Kasumi-1 (cell line): ENCODE measurements at places on chromosomes 7 and 10.
A peak's percentile ranks its signal among the peaks of the same experiment; 100 is the strongest.

GRCh38 chr7:19437446-19437845, 271.4 kb downstream of the POLR1F start:
- no peak for DNase-seq

- DNase-seq: no peak
Observed at GRCh38 chr7:105766421-105767073, 109.9 kb downstream of the ATXN7L1 start.

DNA sequence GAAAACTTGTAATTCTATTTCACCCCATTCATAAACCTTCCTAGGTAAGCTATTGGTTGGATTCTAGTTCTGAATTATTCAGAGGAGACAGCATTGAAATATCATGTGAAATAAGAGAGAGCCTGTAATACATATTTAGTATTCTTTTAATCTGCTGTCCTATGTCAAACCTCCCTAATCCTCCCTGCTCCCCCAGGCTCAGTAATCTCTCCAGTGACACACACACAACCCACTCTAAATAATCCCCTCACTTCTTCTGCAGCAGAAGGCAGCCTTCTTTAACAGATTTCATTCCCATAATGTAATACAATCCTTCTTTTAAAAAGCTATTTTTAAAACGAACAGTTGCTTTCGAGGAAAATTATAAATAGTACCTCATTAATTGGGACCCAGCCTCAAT, 639.7 kb upstream of the AUTS2 start:
- DNase-seq: no peak

DNA sequence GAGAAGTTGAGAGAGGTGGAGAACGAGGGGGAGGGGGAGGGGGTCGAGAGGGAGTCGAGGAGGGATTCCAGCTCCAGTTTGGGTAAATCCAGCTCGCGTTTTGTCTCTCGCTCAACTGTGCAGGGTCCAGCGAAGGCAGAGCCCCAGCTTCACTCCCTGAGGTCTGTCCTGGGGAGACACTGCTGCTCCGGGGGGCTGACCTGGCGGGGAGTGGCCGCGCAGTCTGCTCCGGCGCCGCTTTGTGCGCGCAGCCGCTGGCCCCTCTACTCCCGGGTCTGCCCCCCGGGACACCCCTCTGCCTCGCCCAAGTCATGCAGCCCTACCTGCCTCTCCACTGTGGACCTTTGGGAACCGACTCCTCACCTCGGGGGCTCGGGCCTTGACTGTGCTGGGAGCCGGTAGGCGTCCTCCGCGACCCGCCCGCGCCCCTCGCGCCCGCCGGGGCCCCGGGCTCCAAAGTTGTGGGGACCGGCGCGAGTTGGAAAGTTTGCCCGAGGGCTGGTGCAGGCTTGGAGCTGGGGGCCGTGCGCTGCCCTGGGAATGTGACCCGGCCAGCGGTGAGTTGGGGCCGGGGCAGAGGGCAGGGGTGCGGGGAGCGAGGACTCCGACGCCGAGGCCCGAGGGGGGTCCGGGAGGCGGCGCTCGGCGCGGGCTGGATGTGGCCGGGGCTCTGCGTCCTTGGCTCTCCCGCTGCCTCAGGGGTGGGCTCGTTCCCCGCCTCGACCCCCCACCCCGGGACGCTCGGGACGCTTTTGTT, at the start of gene TET1:
Gene TET1, plus strand, starts transcription at position 152 of the 757 bp plus-strand sequence. CDS start 12,002 bp downstream, outside the sequence.
- peak; percentile 94 for DNase-seq

DNA sequence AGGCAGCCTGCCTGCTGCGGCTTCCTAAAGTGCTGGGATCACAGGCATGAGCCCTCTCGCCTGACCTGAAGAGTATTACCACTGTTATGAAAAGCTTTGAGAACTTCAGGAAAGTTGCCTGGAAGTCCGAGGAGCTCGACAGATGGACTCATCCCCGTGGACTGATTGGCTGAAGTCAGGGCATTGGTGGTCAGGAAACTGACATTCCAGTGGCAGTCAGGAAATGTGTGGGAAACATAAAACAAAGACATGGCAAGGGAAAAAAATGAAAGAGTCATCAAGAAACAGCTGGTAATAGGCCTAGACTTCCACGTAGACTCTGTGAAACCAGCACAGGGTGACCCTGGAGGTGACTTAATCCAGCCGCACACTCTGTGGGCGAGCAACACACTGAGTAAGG, 123.3 kb downstream of the CDH23 start:
- DNase-seq: no peak

DNA sequence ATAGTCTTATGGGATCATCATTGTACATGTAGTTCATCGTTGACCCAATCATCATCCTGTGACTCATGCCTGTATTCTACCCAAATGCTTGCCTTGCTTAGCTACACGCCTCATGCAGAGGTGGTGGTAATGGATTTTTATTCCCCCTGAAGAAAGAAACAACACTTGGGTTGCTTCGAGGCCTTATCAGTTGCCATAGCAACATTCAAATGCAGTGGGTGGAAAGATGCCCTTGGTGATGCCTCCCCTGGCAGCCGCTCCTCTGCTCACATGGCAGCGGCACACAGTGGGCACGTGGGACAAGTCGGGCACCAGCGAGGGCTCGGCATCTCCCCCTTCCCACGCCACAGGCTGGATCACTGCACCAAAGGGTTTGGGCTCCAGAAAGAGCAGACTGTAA, 54.0 kb upstream of the NMT2 start:
- DNase-seq: no peak

DNA sequence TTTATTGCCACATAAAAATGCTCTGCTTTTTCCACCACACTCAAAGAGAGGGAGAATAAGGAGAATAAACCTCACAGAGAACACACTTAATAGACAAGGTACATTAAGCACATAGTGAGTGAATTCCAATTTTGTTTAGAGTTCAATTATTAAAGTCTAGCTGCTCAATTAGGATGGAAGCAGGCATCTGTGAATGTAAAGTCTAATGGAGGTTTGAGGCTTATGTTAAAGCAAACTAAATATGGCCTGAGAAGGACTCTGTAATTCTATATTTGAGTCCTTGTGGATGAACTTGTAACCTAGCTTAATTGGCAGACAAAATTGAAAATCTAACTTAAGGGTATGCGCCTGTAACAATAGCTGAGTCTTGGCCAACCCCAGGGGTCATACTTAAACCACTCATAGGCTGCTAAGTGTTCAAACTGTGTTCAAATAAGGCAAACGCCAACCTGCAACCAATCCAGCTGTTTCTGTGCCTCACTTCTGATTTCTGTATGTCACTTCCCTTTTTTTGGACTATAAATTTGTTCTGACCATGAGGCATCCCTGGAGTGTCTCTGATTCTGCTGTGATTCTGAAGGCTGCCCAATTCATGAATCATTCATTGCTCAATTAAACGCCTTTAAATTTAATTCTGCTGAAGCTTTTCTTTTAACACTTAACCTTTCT, 31.3 kb upstream of the NME8 start:
- DNase-seq: no peak

GRCh38 chr7:34208878-34209621, 303.7 kb downstream of the BMPER start:
- no peak for DNase-seq

GRCh38 chr10:86252079-86252478, 114.5 kb downstream of the GRID1 start:
- DNase-seq: no peak

- no peak for DNase-seq
Observed at GRCh38 chr10:125127110-125127509, 33.3 kb downstream of the CTBP2 start.

DNA sequence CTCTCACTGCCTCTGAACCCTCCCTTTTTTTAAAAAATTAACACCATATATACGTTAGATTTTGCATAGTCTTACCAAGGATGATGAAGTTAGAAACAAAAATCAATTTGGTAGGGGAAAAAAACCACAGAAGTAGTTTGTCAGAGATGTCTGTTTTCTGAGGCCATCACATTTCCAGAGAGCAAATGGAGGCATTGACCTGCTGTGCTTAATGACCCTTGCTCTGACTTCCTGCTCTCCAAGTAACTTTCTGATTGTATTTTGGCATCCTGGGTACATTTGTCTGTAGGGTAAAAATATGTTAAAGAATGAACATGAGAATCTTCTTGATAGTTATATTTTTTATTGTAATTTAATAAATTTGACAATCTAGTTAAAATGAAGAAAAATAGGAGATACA, 140.2 kb downstream of the LCOR start:
- no peak for DNase-seq

DNA sequence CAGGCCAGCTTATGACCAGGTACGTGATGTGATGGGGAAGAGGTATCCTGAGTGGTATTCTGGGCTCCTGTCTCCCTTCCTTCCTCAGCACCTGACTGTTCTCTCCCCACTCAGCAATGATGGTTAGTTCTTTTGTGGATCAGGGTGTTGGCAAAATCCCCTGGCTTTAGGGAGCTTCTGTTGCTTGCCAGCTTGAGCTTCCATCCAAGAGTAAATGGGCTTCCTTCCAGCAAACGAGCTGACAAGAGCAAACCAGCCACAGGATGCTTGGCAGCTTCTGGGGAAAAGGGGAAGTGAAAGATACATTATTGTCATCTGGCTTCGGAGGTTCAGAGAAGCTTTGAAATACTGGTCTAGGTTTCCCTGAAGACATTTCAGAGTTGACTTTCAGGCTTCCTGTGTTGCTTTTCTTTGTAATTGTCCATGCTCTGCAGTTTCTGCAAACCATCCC, 5.2 kb downstream of the DUSP5 start:
- DNase-seq: peak; percentile 99

GRCh38 chr7:19009936-19010280, 107.5 kb downstream of the TWIST1 start:
- no peak for DNase-seq

DNA sequence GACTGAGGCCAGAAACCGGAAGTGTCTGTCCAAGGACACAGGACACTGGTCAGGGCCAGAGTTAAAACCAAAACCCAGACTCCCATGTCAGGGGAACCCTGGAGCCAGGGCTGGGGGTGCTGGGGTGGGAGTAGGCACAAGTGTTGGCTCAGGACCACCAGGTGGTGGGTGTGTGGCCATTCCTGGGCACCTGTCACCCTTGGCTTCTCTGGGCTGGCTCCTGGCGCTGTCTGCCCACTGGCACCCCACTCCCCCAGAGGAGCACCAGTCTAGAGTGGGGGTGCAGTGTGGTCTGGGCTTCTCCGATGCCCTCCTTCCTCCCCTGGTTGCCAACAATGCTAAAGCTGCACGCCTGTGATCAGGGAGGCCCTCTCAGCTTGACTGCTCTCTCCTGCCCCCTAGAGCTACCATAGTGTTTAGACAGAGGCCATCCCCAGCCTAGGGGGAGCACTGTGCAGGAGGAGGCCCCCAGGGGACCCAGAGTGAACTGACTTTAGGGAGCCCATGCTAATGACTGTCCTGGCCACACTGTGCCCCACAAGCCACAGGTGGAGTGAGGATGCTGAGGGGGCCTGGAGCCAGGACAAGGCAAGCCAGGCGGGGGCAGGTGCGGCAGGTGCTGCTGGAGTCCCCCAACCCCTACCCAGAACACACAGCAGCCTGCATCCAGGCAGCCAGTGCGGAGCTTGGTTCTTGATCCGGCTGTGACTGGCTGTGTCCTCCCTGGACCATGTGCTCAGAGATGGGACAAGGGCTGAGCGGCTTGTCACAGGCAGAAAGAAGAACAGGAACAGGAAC, 11.0 kb downstream of the RASGEF1A start:
- peak; percentile 92 for DNase-seq

DNA sequence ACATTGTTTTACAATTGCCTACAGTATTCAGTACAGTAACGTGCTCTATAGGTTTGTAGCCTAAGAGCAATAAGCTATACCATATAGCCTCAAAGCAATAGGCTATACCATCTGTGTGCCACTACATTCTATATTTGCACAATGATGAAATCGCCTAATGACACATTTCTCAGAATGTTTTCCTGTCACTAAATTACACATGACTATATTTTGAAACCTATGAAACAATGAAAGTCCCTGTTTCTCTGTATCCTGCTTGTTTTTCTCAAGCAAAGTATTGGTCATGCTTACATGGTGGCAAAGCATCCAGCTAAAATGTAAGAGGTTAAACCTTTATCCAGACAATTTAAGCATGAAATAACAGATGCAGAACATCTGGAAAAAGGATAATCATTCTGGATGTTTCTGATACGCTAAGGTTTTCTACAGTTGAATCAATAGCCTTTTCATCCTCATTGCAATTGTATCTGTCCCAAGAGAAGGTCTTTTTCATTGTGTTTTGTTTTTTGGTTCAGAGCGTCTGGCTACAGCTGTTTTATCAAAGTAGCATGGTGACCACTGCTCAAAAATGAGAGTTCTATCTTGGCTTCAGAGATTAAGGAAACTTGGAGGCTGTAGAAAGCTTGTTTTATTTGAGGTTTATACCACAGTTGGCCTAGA, 81.7 kb downstream of the CSTF2T start:
- no peak for DNase-seq

DNA sequence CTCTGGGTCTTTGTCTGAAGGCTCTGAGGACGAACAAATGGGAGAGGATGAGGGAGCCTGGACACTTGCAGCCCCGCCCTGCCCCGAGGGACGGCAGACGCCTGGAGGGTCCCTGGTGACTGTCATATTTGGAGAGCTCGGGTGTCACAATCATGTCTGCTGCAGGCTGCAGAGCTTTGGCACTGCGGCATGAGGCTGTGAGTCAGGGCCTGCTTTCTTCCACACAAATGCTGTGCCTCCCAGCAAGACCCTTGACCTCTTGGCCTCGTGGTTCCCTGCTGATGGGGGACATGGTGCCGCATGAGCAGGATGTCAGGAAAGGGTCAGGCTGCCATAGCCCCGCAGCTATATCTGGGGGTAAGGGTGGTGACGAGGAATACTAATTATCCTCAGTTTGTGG, 64.9 kb upstream of the PPIF start:
- no peak for DNase-seq

GRCh38 chr7:132240821-132241422, 335.3 kb downstream of the PLXNA4 start:
- DNase-seq: no peak

DNA sequence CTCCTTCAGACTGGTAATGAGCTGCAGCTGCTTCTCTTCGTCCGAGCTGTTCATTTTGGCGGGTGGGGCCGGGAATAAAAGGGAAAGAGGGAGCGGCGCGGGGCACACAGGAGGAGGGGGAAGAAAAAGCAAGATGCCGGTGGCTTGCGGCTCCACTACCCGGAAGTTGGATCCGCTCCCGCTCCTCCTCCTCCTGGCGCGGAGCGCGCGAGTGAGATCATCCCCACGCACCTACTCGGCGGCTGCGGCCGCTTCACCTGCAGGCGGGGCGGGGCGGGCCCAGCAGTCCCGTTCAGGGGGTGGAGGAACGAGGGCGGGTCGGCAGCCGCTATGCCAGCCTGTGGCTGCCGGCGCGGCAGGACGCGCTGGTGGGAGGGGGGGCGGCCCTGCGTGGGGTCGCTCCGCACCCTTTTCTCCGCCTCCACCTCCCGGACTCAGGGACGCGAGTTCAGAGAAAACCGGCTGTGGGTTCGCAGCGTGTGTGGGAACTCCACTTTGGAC, at the start of gene SHTN1:
Gene SHTN1, minus strand, starts transcription at position 162 of the 501 bp plus-strand sequence. Its CDS starts 108 bp downstream, at position 54.
- no peak for DNase-seq

- no peak for DNase-seq
Observed at GRCh38 chr10:29886299-29886698, 173.1 kb downstream of the JCAD start.

DNA sequence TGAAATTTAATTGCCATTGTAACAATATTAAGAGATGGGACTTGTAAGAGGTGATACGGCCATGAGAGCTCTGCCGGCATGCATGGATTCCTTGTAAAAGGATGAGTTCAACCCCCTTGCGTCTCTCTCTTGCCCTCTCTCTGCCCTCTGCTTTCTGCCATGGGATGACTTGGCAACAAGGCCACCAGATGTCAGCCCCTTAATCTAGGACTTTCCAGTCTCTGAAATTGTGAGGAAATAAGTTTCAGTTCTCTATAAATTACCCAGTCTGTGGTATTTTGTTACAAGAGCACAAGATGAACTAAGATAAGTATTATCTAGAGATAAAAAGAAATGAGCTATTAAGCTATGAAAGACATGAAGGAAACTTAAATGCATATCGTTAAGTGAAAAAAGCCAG, 145.7 kb upstream of the AHR start:
- DNase-seq: no peak

GRCh38 chr7:37410305-37411229, 38.1 kb downstream of the ELMO1 start:
- peak; percentile 74 for DNase-seq
